ENCODE measurements at places on chromosomes 4 and X.

GRCh38 chr4:127149086-127149485 is 483.7 kb upstream of the INTU start:
- DNase-seq = no peak

DNA sequence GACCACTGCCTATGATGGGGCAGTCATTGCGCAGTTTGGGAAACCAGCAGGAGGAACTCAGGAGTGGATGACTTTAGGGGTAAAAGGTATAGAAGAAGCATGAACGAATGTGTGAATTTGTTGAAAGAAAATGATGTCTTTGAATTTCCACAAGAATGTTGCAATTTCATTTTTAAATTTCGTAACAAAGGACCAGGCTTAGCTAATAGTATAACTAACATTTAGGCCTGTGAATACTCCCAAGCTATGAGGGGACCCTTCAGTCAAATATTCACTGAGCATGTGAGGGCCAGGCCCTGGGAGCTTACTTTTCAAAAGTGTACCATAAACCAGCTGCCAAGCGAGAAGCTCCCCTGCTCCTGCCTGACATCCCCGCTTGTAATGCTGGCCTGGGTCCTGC is 5.3 kb downstream of the MPC1L start:
- no peak for DNase-seq

GRCh38 chr4:38387348-38387747 is 276.7 kb upstream of the KLF3 start:
- DNase-seq = no peak

- DNase-seq = no peak
These were observed 79.1 kb downstream of the ELOVL6 start for GRCh38 chr4:110119337-110119736.

DNA sequence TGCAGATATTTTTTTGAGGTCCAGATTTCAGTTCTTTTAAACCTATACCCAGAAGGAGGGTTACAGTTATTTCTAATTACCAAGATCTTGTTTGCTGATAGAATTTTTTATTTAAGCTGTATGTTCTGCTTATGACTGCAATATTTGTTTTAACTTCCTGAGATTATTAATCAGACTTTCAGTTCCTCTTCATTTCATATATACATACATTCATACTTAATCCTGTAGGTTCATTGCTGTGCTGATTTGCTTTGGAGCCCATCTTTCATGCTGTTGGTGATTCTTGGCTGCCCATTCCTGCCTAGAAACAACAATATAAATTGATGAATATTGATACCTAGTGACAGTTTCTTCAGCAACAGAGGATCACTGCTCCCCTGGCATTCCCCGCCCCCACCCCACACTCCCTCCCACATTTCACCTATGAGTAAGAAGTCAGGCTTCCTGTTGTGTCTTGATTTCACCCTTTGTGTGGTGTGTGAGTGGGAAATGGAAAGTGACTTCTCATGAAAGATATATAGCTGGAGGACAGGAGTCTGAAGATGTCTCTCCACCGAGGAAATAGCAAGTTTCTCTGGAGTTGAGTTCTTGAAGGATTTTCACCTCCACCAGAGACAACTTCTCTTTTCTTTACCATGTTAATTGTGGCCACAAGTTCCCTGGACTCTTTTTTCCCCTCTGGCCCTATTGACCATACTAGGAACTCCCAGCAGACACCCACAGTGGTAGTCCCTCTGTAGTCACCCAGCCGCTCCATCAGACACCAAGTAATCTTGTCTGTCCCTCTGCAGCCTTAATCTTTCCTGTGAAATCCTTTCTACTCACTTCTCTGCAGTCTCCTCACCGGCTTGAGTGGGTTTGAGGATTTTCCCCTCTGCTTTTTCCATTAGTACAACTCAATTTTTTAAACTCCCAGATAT is 118.4 kb downstream of the ASB9 start:
- peak; percentile 18 for DNase-seq

DNA sequence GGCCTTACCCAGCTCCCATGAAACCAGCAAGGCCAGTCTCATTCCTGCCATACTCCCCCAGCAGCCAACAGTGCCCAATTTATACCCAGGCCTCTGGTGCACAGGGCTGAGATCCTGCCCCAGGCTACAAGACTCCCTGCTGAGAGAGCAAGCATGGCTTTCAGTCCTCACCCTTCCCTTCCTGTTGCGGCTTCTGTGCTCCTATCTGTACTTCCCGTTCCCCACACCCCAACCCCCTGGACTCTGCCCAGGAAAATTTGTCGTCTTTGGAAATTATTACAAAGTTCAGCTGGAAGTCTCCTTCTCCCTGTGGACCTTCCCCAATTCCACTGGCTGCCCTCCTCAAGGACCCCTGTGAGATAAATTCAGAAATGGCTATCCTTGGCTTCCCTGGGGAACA is 84.1 kb upstream of the GK2 start:
- DNase-seq = no peak

GRCh38 chr4:177436456-177436855 is 5.8 kb downstream of the AGA start:
- no peak for DNase-seq

GRCh38 chrX:130746709-130747342 is 156.2 kb downstream of the ENOX2 start:
- no peak for DNase-seq

DNA sequence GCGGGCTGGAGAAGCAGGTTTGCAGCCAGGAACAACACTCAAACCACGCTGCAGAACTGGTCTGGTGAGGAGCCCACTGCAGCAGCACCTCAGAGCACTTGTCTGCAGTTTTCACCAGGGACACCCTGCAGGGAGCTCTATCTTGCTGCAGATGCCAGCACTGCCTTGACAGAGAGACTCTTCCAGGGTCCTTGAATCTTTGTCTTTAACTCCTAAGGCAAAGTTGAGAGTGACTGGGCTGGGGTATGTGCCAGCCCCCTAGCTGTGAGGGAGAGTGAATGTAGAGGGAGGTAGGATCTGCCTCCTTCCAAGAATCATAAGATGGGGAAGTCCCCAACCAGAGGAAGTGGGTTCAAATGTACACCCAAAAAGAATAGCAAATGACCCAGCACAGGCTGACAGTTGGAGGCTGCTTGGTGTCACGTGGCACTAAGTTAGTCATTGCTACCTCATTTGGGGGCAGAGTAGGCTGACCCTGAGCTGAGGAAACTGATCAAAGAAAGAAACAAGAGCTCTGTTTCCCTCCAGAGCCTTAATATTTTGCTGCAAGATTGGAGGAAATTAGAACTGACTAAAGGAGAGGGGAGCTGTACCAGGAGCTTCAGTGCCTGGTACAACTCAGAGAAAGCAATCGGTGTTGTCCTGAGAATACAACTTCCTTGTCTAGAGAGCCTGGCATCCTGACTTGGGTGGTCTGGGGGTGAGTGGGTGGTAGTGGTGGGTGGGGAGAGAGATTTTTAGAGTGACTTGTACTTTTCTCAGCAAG is 28.2 kb upstream of the HUWE1 start:
- peak; percentile 53 for DNase-seq

- DNase-seq = no peak
These were observed 222.5 kb downstream of the MGST2 start for GRCh38 chr4:139887962-139888735.

- no peak for DNase-seq
These were observed 85.7 kb downstream of the KCNIP4 start for GRCh38 chr4:21862917-21863316.

- DNase-seq = no peak
These were observed 61.7 kb upstream of the HDAC8 start for GRCh38 chrX:72634331-72634730.
